Glomerular endothelial cell (primary cell): ENCODE measurements at places on chromosomes 12 and 14. TPM values are rescaled to one million over a fixed set of nuclear protein-coding genes. Genes with fewer than 3 reads are reported as not detected.

EEF1AKMT3 gene
- 4.7 and 6.9 TPM in 2 replicates for total RNA-seq

A2M gene
- 74.4 and 117 TPM in 2 replicates for total RNA-seq

ZDHHC22 gene
- total RNA-seq = not detected in 2 replicates

ABHD4 gene
- 24.8 and 34.4 TPM in 2 replicates for total RNA-seq

CNOT2 gene
- total RNA-seq = 75.6 and 108 TPM in 2 replicates

- no peak for DNase-seq
Measured at GRCh38 chr14:79571366-79571765, 639.9 kb downstream of the DIO2 start.

DNA sequence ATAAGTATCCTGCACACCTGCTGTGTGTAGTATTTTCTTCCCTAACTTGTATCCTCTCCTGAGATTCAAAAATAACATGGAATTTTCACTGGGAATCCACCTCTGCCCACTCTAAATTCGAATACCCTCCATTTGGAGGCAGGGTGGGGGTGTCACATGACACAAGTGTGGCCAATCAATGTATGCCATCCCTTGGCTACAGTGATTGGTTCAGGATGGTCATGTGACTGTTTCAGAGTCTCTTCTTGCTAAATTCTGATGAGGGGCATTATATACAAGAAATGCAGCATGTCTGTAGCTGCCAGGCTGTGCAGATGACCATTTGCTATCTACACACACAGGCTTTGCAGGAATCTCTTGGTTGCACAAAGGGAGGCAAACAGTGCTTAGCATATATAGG, 86.8 kb upstream of the TMEM132C start:
- no peak for DNase-seq

DNA sequence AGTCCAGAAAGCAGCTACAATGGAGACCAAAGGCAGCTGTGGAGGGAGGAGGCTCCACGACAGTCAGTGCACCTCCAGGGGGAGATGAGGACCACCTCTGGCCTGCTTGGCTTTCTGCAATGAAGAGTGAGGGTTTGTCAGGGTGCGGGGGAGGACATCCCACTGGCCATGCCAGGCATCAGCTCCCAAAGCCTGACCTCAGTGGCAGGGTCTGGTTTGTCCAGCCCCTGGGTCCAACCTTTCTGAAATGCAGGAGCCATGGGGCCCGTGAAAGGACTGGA, 35.2 kb downstream of the SLC6A12 start:
- DNase-seq = no peak

GRCh38 chr12:111506260-111506659, 92.9 kb downstream of the ATXN2 start:
- no peak for DNase-seq

DNA sequence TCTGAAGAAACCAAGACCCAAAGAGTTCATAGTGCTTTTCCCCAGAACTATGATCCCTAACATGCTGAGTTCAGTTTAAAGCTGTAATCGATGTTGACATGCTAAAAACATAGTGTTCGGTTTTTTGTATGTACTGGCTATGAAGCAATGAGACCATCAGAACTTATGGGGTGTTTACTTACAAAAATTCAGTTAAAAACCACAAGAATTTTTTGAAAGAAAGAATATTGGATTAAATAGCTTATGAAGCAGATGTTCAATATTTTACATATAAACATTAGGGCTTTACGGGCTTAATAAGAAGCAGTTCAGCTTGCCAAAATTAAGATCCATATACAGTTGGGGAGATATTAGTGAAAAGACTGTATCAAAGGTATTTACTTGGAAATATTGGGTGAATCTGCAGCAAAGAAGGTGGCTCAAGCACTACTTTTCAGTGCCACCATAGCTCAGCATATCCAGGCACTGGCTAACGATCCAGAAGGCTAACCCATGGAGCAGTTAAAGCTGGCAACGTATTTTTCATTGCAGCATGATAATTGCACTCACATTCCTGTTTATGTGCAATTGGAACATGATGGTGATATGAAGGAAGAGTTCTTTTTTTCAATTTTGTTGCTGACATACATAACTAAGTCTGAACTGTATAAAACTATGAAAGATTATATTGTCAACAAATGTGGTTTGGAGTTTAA, 125.9 kb downstream of the EFCAB11 start:
- DNase-seq = no peak

- DNase-seq = no peak
Measured at GRCh38 chr14:101511620-101512375, 49.5 kb upstream of the DIO3 start.

GRCh38 chr14:25350021-25350420, 300.1 kb upstream of the STXBP6 start:
- DNase-seq = no peak

DNA sequence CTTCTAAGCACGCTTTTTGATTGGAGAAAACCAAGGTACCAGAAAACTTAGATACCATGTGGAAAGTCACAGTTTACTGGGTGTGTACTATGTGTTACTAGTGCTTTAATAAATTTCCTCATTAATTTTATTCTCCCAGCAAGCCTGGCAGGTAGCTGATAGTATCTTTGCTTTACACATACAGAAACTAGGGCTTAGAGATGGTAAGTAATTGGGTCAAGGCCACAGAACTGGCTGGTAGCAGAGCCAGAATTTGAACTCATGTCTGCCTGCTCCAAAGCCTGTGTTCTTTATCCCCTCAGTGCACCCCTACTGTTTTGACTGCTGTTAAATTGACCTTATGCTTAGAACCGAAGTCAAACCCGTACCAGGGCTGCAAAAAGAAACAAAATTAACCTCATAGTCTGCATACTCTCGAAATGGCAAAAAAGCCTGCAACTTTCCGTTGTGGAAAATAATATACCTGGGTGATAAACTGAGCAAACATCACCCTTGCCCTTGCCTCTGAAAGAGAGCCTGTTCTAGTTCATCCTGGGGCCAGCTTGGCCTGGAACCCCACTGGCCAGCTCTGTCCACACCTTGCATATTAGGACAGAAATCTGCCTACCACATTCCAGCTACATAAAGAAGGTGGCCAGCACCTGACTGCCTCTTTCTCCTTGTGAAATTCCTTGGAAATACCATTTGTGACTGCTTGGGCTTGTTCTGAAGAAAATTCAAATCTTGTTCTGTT, 118.9 kb downstream of the ETV6 start:
- no peak for DNase-seq

- DNase-seq = no peak
Measured at GRCh38 chr12:79897617-79898016, 37.3 kb downstream of the PPP1R12A start.

- no peak for DNase-seq
Measured at GRCh38 chr14:21486640-21487087, 9.7 kb downstream of the TOX4 start.

DNA sequence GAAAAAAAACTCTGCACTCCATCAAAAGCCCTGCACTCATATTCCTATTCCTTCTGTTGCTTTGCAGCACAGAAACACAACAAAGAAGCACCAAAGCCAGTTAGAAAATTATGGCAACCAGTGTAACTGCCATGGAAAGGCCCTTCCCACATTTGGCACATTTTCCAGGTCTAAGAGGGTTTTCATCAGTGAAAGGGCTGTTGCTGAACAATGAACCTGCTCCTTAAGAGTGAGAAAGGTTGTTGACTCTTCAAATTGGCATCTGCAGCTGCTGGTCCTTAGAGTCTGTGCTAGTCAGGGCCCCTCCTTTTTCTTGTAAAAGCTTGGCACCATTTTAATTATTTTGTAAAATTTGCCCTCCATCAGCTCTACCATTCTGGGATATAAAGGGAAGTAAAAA, 378.7 kb upstream of the KITLG start:
- DNase-seq = no peak

GRCh38 chr12:88781909-88782308, 201.6 kb upstream of the KITLG start:
- no peak for DNase-seq

GRCh38 chr14:105878125-105878524, 351.7 kb downstream of the TMEM121 start:
- no peak for DNase-seq

DNA sequence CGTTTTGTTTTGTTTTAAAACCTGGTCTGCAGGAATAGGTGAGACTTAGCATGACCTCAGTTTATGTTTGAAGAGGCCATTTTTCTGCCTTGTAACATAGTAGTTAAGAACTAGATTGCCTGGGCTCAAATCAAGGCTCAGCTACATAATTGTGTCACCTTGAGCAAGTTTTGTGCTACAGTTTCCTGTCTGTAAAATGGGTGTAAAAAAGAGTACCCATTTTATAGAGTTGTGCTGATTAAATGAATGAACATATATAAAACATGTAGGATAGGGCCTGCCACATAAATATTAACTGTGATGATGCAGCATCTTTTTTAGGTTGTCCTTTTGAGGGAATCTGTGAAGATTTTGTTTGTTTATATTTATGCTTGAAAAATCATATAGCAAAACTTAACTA, 7.2 kb downstream of the WNK1 start:
- no peak for DNase-seq
